MM.1S (cell line): ENCODE measurements at places on chromosomes 11 and 22.

GRCh38 chr22:20526628-20527355, 19.4 kb downstream of the MED15 start:
- no peak for DNase-seq
- peaks cover 9% of the 10 kb centered on the region; the same call in 1 of the 2 replicates for H3K4me1 ChIP-seq
- no peak overlapping the region for H3K4me3 ChIP-seq
- H3K27me3 ChIP-seq: no peaks in the 10 kb centered on the region
- no peaks in the 10 kb centered on the region for H3K36me3 ChIP-seq

- no peak for DNase-seq
- H3K27me3 ChIP-seq: no peaks in the 10 kb centered on the region
- H3K4me1 ChIP-seq: no peaks in the 10 kb centered on the region
- no peaks in the 10 kb centered on the region for H3K36me3 ChIP-seq
Measured at GRCh38 chr22:50722048-50722701, 15.8 kb upstream of the ACR start.

DNA sequence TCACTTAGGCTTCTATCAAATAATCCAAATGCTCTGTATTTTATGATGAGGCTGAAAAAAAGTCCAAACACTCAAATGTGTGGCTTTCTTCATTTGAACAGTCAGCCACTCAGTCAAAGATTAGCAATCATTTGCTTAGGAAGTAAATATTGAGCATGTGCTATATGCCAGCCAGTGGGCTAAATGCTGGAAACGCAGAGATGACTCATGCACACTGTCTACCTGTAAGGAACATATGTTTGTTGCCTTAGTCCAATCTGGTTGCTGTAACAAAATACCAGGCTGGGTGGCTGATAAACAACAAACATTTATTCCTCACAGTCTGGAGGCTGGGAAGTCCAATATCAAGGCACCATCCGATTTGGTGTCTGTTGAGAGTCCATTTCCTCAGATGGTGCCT, 617.3 kb downstream of the NTM start:
- no peaks in the 10 kb centered on the region for H3K27me3 ChIP-seq
- H3K4me1 ChIP-seq: no peaks in the 10 kb centered on the region
- H3K27ac ChIP-seq: no peak overlapping the region
- no peaks in the 10 kb centered on the region for H3K36me3 ChIP-seq
- H3K4me3 ChIP-seq: no peak overlapping the region
- DNase-seq: no peak

GRCh38 chr11:6620636-6621035, 1.4 kb upstream of the TPP1 start:
- no peak for DNase-seq
- no peaks in the 10 kb centered on the region for H3K36me3 ChIP-seq
- peaks cover 19% of the 10 kb centered on the region; the same call in 1 of the 2 replicates for H3K4me1 ChIP-seq
- H3K4me3 ChIP-seq: no peak overlapping the region
- H3K27me3 ChIP-seq: no peaks in the 10 kb centered on the region

DNA sequence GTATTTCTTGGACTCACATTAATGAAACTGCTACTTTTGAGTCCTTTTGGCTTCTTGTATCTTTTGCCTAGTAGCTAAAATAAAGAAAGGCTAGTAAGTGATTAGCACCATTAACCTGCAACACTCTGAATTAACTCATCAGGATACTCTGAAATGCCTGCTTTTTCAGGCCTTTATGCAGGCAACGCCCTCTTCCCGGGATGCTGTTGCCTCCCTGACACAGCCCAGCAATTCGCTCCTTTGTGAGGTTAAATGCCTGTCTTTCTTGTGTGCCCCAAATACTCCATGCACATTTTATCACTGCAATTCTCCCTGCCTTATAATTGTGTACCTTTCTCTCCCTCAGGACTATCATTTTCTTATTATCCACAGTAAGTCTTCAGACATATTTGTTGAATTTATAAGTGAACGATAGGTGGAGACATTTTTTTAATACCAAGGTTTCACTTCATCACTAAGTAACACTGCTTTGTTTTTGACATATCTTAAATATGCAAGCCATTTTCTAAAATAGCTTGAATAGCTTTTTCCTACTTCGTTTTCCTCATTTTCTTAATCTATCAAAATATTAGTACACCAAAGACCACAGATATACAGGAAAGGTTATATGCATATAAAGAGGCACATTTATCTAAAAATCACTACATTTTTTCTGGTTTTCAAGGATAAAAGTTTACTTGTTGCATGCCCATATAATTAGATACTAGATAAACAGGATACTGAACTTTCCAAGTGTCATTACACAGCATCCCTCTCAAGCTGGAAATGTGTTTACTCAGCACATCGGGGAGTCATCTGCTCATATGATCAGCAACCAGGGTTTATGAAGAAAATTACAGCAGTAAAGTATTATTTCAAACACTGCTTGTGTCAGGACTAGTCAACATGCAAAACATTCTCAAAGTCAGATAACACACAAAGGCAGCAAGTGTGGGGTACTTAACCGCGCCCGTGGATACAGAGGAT, 48.5 kb upstream of the DDI1 start:
- no peaks in the 10 kb centered on the region for H3K36me3 ChIP-seq
- no peaks in the 10 kb centered on the region for H3K27me3 ChIP-seq

DNA sequence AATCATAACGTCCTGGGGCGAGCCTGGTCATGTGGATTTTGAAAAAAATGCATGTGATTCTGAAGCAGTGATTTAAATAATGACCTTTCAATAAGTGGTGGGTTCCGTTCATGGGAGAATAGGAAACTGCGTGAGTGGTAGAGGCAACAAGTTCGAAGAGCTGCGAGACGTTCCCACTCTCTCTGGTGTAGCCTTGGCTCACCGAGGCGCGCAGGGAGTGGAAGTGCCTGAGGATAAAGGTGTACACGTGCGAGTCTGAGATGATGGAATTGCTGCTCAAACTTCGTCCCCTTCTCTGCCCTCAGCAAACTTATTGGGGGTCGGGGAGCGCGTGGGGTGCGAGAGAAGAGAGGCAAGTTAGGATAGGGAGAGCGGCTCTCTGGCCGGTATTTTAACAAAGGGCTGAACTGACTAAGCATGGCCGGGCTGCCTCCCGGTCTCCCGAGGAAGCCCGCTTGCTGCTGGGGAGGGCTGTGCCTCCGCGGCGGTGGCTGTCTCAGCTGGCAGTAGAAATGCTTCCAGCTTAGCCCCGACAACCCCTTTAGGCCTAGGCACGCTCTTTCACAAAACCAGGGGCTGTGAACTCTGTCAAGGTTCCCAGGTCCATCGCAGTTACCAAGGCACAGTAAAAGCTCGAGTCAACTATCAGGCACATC, 875 bp upstream of the STT3A start:
- H3K4me3 ChIP-seq: peak overlapping the region; percentile 77
- peaks cover 11% of the 10 kb centered on the region for H3K4me1 ChIP-seq
- peaks cover 3% of the 10 kb centered on the region; the same call in 1 of the 2 replicates for H3K36me3 ChIP-seq
- no peaks in the 10 kb centered on the region for H3K27me3 ChIP-seq
- peak overlapping the region; percentile 80 for H3K27ac ChIP-seq
- DNase-seq: peak; percentile 10
